RPMI8226 (cell line): ENCODE measurements at places on chromosomes 1 and 21.

- no peak for DNase-seq
These were observed 54.4 kb downstream of the SLC9A1 start for GRCh38 chr1:27100335-27101053.

GRCh38 chr1:32406629-32407111 is 12.4 kb upstream of the BSDC1 start:
- no peak for DNase-seq

DNA sequence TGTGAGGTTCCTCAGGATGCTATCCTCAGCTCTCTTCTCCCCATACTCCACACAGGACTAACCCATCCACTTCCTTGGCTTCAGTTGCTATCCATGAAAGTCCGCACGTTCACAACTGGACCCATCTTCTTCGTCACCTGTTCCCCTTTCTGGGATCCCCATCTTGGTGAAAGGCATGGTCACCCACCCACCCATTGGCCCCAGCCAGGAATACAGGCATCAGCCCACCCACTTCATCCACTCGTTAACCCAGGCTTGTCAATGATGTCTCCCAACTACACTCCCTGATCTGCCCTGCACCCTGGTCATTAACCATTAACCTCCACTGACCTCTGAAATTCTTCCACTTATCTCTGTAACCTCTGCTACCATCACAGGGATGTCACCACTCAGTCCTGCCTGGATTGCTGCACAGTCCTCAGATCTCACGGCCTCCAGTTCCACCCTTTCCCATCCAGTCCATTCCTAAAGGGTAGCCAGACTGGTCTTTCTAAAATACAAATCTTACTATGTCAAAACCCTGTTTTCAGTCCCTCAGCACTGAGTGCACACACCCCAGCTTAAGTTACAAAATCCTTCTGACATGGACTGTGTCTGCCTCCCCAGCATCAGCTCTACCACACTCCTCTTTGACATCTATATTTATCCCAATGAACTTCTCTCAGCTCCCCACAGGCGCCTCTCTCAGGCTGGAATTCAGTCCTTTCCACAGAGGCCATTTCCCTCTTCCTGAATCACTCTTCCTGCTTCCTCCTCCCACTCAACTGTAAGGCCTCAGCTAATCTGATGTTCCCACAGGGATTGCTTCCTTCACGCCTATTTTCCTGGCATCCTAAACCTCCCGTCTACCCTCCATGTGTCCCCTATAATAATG is 10.4 kb downstream of the PGLYRP4 start:
- DNase-seq: no peak

DNA sequence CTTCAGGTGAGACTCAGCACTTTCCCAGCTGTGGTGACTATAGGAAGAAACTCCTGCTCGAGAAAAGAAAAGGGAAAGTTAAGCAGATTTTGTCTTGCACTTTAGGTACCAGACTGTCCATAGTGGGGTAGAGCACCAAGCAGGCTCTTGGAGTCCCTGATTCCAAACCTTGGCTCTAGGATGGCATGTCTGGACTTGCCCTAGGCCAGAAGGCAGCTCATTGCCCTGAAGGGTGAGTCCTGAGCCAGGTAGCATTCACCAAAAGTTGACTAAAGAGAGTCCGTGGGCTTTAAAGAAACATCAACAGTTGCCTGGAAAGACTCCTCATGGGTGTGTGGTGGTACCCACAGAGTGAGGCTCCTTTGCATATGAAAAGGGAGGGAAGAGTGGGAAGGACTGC is 145.2 kb upstream of the SNX7 start:
- DNase-seq: no peak

GRCh38 chr1:208209896-208210589 is 34.1 kb downstream of the PLXNA2 start:
- no peak for DNase-seq

GRCh38 chr1:238652346-238652968 is 733.9 kb upstream of the CHRM3 start:
- no peak for DNase-seq

GRCh38 chr1:170874671-170875070 is 60.7 kb upstream of the MROH9 start:
- no peak for DNase-seq

- no peak for DNase-seq
These were observed 61.1 kb upstream of the GNG4 start for GRCh38 chr1:235710687-235711086.

DNA sequence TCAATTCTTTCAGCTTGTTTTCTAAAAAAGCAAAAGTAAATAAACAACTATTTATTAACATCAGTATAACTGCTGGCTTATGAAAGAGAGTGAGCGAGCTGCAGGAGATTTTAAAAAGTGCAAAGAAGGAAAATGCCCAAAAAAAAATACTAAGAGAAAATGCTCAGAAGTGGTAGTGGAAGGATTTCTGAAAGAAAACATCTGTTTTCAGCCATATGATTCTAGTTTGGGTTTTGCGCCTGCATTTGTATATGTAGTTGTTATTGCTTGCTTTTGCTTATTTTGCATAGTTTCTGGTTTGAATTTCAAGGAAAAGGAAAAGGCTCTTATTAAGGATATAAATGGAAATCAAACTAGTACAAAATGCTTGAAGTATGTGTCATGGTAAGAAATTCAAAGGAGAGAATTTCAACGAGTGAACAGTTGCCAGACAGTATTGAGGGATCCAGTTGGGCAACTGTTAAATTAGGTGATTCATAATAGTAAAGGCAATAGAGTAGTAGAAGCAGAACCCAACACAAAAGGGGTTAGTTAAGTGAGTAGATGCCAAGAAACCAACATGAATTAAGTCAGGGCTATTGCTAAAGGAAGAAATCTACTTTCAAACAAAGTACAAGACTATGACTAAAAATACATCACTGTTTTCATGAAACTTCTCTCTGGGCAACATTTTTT is 1.2 kb downstream of the GBP5 start:
- DNase-seq: no peak
